Dermis blood vessel endothelial cell (primary cell): ENCODE measurements at places on chromosomes 1 and 21.

DNA sequence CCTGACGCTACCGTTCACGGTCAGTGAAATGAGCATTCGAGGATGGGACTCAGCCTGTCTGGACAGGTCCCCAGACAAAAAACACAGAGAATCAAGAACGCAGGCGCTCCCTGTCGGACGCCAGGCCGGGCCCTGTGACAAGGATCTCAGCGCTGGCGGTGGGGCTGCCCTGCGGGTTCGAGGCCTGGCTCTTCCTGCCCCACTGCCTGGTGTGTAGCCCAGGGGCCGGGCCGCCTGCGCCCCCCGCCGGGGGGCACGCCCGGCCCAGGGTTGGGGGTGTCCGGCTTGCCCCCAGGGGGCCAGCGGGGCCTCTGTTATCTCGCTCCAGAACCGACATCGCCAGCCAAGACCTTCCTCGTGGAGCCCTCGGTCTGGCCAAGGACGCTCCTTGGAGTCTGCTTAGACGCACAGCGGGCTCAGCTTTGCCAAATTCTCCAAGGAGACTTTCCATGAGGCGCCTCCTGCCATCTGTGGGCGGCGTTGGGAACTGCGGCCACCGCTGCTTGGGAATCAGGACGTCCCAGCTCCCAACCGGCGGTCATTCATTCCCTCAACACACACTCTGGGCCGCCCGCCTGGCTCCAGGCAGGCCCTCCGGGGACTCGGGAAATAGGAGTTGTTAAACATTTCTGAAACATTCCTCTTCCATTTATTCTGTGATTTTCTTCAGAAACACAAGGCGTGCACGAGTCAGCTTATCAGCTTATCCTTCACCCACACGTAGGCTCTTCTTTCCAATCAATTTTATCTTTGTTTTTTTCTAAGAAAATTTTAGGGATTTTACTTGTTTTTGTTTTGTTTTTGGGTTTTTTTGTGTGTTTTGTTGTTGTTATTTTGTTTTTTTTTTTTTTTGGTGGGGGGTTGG is 11.3 kb upstream of the RIPK4 start:
- peak; percentile 84 for DNase-seq

DNA sequence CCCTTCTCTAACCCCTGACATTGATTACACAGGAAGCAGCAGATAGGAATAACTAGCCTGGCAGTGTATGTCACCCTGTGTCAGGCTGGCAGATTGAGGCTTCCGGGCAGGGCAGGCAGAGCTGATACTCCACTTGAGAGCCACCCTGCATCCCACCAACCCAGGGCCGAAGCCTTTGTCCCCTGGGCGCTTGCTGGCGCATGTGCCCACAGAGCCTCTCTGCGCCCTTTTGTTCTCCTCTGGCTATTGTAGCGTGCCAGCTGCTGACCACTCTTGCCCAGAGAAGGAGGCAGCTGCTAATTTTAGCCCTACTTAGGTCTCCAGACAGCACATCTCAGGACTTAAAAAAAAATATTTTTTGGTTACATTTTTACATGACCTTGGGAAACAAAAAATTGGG is 304.9 kb downstream of the HHAT start:
- no peak for DNase-seq

DNA sequence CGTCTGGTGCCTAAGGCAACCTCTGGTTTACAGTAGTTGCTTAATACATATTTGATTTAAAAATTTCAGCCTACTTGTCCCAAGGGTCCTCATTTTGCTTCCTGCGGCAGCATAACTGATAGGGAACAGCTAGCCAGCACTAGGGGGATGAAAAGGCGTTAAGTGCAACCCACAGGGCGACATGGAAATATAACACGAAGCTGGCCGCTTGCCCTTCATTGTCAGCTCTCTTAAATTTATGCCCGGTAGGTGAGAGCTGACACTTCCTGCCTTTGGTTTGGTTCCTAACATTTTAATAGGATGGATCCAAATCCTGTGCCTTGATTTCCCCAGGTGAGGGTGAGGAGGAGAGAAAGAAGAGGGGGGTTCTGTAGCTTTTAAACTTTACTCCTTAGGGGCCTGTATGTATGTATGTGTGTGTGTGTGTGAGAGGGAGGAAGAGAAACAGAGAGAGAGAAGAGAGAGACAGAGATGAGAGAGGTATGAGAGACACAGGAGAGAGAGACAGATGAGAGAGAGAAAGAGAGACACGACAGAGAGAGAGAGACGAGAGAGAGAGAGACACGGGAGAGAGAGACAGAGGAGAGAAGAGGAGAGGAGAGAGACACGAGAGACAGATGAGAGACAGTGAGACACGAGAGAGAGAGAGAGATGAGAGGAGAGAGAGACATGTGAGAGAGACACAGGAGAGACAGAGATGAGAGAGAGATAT is 938 bp upstream of the ACTN2 start:
- peak; percentile 5 for DNase-seq

- no peak for DNase-seq
Observed at GRCh38 chr1:16111771-16112595, 38.5 kb upstream of the FAM131C start.

DNA sequence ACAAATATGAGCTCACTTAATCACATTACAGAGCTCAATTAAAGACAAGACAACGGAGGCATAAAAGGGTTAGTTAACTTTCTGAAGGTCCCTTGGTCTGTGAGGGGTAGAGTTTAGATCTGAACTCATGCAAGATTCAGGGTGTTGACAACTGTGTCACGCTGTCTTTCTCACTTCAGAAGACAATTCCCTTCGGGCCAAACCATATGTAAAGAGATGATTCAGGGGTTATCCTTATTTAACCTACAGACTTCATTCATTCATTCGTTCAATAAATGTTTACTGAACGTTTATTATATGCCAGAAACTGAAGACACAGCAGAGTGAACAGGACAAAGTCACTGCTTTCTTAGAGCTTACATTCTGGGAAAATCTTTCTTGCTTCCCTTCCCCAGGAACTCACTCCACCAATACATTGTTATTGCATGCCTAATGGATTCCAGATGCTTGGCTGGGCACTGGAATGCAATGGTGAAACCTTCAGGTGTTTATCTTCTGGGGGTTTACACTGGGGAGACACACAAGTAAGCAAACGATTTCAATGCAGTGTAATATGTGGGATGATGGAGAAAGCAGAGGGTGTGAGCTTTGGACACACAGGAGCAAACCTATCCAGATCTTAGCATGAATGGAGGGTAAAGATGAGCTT is 6.4 kb downstream of the XCL1 start:
- DNase-seq: no peak

DNA sequence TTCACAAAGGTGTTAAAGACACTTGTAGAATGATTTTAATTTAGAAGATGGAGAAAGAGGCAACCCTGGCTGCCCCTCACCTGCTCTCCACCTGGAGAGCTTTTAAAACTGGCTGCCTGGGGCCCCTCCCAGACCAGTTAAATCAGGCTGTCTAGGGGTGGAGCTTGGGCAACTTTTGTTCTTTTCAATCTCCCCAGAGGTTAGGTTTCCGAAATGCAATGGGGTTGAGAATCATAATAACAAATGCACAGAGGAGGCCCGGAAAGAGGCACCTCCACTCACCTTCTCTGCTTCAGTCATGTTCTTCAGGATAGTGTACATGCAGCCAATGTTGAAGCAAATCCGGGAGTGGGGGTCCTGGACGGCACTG is 400 bp downstream of the NCF2 start:
- no peak for DNase-seq

DNA sequence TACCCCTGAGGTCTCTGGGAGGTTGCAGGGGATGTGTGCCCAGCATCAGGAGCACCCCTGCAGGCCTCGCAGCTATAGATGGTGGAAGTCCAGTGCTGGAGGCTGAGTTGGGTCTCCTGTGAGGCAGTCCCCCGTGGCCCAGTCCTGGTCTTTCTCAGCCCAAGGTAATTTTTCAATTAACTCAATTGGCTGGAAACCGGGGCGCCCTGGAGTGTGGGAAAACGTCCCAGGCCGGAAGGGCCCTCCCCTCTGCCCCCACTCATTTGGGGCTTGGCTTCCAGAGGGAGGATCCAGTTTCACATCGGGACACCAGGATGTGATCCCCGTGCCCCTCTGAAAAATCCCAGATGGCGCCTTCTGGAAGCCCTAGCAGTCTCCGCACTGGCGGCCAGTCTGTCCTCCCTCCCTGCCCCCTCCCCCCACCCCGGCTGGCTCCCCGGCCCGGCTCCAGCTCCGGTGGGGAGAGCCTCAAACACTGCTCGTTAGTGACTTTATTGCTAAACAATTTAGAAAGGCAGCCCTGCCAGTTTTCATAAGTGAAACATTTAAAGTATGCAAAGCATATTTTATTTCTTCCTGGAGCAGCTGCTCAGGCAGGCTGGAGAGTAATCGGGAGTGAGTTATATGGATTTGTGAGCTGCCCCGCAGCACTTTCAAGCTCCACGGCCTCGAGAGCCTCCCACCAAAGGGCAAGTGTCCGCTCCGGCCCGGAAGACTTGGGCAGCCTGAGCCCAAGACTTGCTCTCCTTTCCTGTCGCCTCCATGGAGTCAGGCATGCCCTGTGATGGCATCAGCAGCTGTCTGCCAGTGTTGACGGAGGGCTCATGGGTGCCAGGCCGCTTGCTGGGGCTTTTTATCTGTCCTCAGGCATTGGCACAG is 208.2 kb upstream of the TMEM51 start:
- peak; percentile 17 for DNase-seq

DNA sequence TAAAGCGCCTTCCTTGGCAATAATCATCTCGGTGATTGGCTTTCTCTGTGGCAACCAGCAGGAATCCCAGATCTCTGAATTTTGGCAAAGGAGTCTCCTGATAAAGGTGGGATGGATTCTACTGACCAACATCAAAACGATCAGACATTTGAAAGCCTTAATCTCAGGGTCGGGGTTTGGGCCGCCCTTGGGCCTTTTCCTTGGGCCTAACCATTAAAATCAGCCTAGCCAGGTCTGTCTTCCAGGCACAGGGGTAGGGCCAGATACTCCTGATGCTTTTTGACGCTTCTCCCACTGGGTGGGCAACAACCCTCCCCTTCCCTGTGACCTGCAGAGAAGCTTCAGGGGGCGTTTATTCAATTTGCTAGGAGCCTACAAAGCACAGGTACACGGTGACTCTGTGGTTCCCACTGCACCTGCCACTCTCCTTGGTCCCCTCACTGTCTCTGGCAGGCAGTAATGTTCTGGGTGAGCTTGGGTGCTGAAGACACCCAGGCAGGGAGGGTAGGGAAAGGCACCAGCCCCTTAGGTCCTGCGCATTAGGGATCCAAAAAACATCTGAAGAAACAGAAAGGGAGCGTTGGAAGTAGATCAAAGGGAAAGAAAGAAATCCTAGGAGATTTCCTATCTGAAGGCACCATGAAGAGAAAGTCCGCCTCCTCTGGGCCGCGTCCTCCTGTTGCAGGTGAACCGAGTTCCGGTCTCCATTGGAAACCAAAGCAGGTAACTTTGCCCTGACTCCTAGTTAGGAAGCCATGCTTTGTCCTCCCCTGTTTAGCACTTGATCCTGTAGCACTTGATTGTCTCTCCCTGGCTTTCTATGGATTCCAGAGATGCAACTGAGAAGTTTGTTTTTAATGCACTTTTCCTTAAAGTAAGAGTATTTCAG is 12.3 kb downstream of the RNU1-2 start:
- no peak for DNase-seq

GRCh38 chr1:37267111-37267835 is 207.1 kb upstream of the ZC3H12A start:
- no peak for DNase-seq

- no peak for DNase-seq
Observed at GRCh38 chr1:153057375-153057774, at the start of gene SPRR2A. TSS of gene SPRR2A (minus strand) at chr1:153057512. CDS start at chr1:153056735, 777 bp downstream.

GRCh38 chr1:198959032-198959431 is 320.2 kb downstream of the PTPRC start:
- DNase-seq: no peak

- no peak for DNase-seq
Observed at GRCh38 chr1:209106861-209107260, 476.7 kb upstream of the CAMK1G start.

- no peak for DNase-seq
Observed at GRCh38 chr1:212188599-212189351, 96.4 kb upstream of the PPP2R5A start.

GRCh38 chr1:185860311-185860710 is 126.1 kb downstream of the HMCN1 start:
- no peak for DNase-seq

DNA sequence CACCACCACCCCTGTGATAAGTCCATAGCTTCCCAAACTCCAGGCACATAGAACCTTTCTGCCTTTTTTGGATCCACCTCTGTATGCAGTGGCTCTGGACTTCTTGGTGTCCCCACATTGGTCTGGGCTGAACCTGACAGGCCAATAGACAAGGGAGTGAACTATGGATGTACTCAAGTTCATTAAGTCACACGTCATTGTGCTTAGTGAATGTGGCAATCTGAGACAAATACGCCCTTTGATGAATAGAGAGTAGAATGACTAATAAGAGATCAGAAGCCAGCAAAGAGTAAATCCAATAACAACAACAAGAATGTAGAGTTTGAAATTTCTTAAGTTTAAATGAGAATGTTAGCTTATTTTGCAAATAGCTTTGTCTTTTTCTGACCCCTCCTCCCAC is 114.8 kb downstream of the ST6GALNAC3 start:
- no peak for DNase-seq

DNA sequence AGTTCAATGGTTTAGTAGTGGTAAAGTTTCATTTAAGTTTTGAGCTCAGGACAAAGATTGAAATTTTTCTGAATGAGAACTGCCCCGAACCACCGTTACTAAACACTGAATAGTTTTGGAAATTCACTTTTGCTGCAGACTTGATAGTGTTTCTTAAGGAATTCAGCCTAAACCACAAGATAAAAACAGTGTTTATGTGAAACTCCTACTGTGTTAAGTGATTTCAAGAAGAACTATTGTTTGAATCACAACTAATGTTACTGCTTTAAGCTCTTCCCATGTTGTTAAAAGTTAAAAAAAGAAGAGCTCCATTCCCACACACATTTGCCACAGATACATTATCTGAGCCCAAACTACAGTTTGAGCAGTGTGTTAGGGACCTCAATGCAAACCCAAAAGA is 159.2 kb downstream of the DYRK1A start:
- no peak for DNase-seq

DNA sequence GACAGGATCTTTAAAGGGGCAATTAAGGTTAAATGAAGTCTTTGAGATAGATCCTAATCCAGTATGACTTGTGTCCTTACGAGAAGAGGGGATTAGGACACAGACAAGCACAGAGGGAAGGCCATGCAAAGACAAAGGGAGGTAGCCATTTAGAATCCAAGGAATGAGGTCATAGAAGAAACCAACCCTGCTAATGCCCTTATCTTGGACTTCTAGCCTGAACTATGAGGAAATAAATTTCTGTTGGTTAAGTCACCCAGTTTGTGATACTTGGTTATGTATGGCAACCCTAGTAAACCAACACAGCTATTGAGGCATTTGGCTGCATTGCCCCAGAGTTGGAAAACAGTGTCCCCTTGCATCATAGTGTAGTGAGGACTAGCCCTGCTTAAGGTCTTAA is 121.3 kb downstream of the MAST2 start:
- no peak for DNase-seq
